ENCODE measurements at places on chromosomes 3 and 15. TPM values are rescaled to one million over a fixed set of nuclear protein-coding genes. Genes with fewer than 3 reads are reported as not detected.

Gene PLD1
- 10.5 TPM for total RNA-seq

Gene FILIP1L
- 6.3 TPM for total RNA-seq

DNA sequence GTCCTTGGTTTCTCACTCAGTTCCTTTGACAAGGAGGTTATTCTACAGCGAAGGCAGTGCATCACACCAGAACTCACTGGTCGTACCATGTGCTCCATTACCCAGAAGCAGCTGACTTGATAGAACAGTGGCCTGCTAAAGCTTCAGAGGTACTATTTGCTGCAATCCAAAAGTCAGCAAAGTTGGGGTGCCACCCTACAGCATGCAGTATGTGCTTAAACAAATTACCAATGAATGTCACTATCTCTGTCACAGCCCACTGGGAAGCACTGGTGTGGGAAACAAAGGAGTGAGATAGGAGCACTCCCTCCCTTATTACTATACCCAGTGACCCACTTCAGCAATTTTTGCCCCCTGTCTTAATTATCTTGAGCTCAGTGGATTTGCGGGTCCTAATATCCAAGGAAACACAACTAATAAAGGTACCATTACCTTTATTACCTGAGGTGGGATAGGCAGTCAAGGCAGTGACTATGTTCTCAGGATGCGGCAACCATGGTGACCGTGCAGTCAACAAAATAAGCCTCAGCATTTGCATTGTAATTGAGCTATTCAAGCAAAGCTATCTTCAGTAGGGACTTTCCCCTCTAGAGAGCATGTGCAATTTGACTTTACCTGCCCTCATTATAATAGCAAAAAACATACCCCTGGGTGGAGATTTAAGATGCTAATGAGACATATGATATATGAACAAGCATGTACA lies 199.4 kb downstream of the OCA2 start:
- DNase-seq, result no peak

- DNase-seq, result no peak
Measured at GRCh38 chr3:128131897-128132646, 8.5 kb upstream of the RUVBL1 start.

DNA sequence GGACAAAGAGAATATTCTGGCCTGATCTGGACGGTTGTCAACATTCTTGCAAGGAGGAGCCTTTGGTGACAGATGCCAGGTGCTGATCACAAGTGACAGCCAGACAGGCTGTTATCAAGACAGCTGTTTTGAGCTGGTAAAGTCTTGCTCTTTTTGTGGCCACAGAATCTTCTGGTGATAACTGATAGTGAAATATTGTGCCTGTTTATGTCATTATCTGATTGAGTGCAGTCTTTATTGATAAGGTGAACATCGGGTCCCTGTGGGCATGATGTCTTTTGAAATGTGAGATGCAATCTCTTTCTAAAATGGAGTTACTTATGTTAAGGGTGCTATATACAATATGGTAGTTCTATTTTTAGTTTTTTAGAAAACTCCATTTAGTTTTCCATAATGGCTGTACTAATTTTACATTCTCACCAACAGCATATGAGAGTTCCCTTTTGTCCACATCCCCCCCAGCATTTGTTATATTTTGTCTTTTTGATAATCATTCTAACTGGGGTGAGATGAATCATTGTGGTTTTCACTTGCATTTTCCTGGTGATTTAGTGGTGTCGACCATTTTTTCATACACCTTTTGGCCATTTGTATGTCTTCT lies 10.7 kb downstream of the CEP63 start:
- peak; percentile 33 for DNase-seq

DNA sequence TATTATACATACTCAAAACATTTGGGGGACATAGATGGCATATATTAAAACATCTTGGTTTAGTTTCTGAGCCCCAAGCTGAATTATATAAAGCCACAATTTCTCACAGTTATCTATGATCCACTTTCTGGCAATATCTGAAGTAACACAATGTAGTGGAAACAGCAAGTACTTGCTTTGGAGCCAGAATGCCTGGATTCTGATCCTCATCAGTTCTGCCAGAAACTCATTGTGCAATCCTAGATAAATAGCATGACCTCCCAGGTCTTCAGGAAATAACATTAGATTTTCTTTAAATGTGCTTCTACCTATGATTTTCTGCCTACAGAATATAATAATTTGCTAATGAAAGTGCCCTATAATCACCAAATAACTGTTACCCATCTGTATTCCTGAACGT lies 544.9 kb downstream of the NAALADL2 start:
- no peak for DNase-seq

- DNase-seq, result peak; percentile 75
Measured at GRCh38 chr15:99450896-99451358, 114.9 kb upstream of the MEF2A start.

- DNase-seq, result no peak
Measured at GRCh38 chr3:12992629-12993516, 80.4 kb downstream of the IQSEC1 start.

GRCh38 chr3:10855871-10856662 lies 40.0 kb downstream of the SLC6A11 start:
- peak; percentile 7 for DNase-seq

DNA sequence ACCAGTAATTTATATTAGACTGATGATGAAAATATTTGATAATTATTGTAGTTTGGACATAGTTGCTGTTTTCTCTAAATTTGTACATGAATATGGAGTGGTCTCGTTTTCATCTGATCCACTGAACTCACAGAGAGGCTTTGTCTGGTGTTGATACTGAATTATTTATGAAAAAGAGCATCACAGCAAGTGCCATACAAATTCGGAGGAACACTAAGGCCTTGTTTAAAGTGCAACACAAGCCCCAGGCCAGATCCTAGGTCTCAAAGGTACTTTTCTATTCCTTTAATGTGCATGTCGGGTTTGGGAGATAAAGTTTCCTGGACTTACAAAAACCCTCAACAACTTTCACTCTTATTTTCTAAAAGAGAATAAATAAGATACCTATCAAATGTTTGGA lies 796.8 kb upstream of the EPHA6 start:
- no peak for DNase-seq

Gene EBLN2
- total RNA-seq, result 5.6 TPM

Data from bronchial epithelial cell (primary cell).